ENCODE measurements at places on chromosomes 6 and 20.

DNA sequence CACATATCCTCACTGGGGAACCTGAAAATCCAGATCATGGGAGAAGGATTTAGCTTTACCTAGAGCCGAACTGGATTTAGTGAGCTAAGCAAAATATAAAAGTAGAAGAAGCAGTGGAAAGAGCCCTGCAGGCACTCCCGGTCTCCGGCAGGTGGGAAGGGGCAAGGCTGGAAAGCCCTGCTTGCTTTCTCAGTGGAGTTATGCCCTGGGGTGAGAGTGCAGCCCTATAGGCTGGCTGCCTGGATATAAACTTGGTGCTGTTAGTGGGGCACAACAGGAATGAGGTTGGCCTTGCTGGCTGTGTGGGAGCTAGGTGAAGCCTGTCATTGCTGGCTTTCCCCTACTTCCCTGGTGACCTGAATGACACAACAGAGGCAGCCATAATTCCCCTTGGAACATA, 122.0 kb downstream of the CDK19 start:
- DNase-seq: no peak

- DNase-seq: no peak
Measured at GRCh38 chr6:76166874-76167273, 94.4 kb upstream of the IMPG1 start.

GRCh38 chr6:124881898-124882578, 80.2 kb upstream of the RNF217 start:
- DNase-seq: no peak

DNA sequence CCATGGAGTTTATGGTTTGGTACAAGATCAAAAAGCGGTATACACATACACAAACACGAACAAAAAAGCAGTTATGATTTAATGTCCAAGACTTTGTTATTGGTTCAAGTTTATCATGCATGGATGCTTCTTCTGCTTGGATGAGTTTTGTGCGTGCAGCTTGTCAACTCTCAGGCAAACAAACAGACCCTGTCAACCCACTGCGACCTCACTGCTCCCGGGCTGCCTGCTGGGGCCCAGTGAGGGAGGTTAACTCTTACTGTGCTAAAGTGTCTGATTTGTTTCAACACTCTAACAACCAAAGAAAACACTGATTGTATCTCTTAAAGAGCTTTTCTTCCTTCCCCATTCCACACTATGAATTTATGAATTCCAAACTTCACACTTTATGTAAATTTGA, 26.8 kb upstream of the DDR1 start:
- DNase-seq: peak; percentile 37

- DNase-seq: no peak
Measured at GRCh38 chr6:170092826-170093225, 198.1 kb downstream of the DLL1 start.

- no peak for DNase-seq
Measured at GRCh38 chr20:22744341-22745193, 160.2 kb upstream of the FOXA2 start.

- DNase-seq: no peak
Measured at GRCh38 chr6:145569140-145569539, 166.2 kb downstream of the EPM2A start.

DNA sequence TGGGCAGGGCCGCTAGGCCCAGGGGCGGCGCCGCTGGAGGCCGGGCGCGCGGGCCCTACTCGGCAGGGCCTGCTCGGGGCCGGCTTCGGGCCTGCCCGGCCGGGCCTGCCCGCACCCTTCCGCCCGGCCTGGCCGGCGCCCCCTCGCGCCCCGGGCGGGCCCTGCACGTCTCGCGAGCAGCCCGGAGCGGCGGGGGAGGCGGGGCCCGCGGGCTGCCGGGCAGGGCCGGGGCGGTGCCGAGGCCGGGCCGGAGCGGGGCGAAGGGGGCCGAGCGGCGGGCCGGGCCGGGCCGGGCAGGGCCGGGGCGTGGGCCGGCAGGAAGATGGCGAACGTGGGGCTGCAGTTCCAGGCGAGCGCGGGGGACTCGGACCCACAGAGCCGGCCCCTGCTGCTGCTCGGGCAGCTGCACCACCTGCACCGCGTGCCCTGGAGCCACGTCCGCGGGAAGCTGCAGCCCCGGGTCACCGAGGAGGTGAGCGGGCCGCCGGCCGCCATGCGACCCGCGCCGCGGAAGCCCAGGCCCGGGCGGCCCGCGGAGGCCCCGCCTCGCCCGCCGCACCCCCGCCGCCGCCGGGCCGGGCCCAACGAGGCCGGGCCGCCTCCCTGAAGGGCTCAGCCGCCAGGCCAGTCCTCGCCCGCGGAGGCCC, at the start of gene NPEPL1:
Gene NPEPL1 (plus strand): TSS at position 222 of the 647 bp plus-strand sequence. CDS start 101 bp downstream, at position 323.
- DNase-seq: peak; percentile 81

GRCh38 chr6:129685662-129686031, 24.3 kb downstream of the ARHGAP18 start:
- no peak for DNase-seq

- no peak for DNase-seq
Measured at GRCh38 chr6:1104988-1105670, 206.8 kb upstream of the FOXQ1 start.

GRCh38 chr6:5786321-5786968, 220.3 kb downstream of the NRN1 start:
- peak; percentile 17 for DNase-seq

GRCh38 chr6:139152088-139152891, 17.4 kb downstream of the HECA start:
- no peak for DNase-seq

GRCh38 chr6:69913361-69913760, 47.0 kb downstream of the COL19A1 start:
- DNase-seq: no peak

GRCh38 chr6:130697995-130698535, 129.1 kb upstream of the SMLR1 start:
- DNase-seq: peak; percentile 34

DNA sequence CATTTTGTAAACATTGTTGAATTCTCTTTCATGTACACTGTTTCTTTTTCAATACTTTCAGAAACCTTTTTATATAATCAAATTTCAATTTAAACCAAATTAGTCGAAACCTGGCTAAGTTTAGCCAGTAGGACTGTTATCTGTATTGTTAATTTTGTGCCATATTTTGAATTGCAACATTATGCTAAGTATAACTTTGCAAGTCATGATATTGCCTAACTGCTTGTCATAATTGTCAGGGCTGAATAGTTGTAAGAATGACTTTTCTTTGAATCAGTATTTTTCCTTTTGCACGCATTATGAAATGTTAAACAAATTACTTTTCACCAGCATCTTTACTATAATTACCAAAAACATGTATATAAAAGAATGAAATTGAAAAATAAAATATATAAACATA, 82.7 kb downstream of the SAMD3 start:
- DNase-seq: no peak

DNA sequence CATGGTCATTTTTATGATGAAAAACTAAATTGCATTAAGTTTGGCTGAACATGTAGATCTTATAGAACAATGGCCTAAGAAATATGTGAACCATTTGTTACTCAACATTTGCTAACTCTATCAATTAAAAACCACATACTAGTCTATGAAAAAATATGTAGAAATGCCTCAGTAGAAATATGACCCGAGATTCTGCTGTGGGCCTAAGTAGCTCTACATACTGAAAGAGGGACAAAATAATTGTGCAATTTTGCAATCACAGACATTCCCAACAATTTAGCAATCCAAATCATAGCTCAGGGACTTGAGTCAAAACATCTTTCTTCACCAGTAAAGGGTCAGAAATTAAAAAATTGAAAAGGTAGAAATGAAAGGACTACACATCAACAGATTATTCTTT, 619.0 kb downstream of the FRK start:
- no peak for DNase-seq

DNA sequence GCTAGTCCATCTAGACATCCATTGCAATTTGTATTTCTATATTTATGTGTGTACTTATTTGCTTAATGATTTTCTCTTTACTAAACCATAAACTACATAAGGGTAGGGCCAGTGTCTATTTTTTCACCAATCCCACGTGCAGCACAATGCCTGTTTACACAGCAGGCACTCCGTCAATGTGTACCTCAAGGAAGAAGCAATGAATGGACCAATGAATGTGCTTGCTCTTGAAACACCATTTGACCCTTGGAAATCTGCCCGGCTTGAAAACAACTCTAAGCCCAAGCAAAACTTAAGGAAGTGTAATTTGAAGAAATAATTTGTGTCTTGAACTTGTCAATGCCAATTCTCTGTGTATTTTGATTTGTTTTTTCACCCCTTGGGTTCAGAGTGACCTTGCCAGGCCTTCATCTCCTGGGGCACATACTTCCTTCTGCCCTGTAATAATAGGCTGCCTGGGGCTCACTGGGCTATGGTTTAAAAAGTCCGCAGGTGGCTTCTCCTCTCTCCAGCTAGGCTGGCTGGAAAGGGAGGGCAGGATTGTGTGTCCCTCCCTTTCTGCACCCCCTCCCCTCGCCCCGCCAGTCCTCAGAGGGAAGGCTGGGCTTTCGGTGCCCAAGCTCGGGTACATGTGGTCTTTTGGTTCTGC, 140.8 kb upstream of the ARMC2 start:
- no peak for DNase-seq

DNA sequence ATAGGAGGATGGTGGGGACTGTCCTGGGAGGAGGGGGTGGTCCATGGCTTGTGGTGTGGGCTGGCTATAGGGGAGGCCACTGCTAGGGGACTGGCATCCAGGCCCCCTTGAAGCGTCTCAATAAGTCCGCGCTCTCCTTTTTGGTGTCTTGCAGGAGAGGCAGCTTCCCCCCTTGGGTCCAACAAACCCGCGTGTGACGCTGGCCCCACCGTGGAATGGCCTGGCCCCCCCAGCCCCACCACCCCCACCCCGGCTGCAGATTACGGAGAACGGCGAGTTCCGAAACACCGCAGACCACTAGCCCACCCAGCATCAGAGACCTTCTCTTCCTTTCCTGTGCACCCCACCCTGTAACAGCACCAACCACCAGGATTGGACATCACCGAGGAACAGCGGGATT, 2.8 kb upstream of the ZBTB9 start:
- no peak for DNase-seq

GRCh38 chr20:62902926-62903615, 23.2 kb downstream of the DIDO1 start:
- no peak for DNase-seq

GRCh38 chr6:111792241-111792640, 81.0 kb downstream of the FYN start:
- no peak for DNase-seq

DNA sequence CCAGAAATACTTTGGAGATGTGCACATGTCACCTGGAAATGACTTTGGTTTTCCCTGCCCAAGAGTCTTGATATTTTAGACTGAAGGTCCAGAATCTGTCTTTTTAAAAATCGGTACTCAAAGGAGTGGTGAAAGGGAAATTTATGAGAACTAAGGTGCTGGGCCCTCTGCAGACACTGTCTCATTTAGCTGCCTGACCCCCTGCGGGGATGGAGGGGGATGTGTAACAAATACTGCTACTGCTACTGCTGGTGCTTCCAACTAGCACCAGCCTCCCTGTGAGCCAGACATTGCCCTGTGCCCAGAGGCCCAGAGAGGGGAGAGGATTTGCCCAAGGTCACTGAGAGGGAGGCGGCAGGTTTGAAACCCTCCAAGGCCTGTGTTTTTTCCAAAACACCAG, 7.0 kb downstream of the SCRT2 start:
- DNase-seq: no peak

- no peak for DNase-seq
Measured at GRCh38 chr20:43833511-43834395, 80.9 kb upstream of the TOX2 start.

- DNase-seq: no peak
Measured at GRCh38 chr6:37731371-37731770, 33.7 kb upstream of the MDGA1 start.

GRCh38 chr6:111791415-111791814, 81.8 kb downstream of the FYN start:
- DNase-seq: no peak

DNA sequence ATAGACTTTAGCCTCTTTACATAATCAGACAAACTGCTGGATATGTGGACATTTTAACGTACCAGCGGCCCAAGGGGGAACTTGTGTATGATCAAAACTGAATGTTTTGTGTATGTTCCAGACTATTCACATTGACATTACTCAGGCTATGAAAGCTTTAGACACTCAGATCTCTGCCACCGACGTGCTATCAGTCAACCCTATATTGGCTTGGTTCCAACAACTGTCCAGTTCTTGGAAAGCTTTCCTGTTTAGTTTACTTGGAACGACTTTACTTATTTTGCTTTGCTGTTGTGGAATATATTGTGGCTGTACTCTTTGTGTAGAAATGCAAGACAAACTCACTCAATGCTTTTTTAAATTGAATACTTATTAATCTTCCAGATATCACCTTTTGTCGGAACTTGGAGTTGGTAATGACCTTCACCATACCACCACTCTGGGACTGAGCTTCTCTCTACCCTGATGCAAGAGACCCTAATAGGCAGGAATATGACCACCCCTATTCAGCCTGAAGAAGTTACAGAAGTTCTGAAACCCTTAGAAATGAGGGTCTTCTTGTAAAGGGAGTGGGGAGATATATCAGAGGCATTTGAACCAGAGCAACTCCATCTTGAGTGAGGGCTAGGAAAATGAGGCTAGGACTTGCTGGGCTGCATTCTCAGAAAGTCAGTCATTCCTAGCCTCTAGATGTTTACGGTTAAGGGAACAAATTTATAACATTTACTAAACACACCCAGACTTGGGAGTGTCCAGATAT, 49.0 kb upstream of the PAX1 start:
- no peak for DNase-seq

GRCh38 chr6:36984581-36985416, 1.2 kb downstream of the MTCH1 start:
- DNase-seq: peak; percentile 33

- DNase-seq: no peak
Measured at GRCh38 chr20:12977328-12978125, 31.2 kb upstream of the SPTLC3 start.

DNA sequence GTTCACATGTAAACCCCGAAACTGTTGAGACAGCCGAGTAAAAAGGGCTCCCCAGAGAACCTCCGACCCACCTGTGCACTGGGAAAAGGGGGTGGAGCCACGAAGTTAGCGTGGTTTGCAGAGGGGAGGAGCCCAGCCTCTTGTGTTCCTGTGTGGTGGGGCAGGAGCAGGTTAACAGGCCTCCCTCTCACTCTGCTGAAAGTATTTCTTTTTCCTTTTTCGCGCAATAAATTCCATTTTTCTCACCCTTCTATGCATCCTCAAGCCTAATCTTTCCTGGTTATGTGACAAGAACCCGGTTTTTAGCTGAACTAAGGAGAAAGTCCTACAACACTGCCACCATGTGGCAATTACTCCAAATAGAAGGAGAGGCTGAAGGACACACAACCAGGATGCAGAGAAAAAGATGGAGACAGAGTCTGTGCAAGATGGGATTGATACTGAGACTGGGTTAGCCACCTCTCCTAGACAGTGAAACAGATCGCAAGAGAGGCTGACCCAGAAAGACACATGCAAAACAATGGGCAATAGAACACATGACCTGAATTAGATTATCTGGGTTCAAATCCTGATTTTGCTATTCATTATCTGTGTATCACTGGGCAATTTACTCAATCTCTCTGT, 168.7 kb upstream of the PRSS16 start:
- DNase-seq: peak; percentile 55

Data from SW480 (cell line).